ENCODE measurements at places on chromosomes 1 and 21. TPM values are rescaled to one million over a fixed set of nuclear protein-coding genes. Genes with fewer than 3 reads are reported as not detected.

The TEDDM1 gene
- not detected for total RNA-seq

The KRTAP12-4 gene
- total RNA-seq, result not detected

The L1TD1 gene
- total RNA-seq, result 0.36 TPM

The GPATCH2 gene
- 16.7 TPM for total RNA-seq

The HSD3B1 gene
- total RNA-seq, result 0.27 TPM

DNA sequence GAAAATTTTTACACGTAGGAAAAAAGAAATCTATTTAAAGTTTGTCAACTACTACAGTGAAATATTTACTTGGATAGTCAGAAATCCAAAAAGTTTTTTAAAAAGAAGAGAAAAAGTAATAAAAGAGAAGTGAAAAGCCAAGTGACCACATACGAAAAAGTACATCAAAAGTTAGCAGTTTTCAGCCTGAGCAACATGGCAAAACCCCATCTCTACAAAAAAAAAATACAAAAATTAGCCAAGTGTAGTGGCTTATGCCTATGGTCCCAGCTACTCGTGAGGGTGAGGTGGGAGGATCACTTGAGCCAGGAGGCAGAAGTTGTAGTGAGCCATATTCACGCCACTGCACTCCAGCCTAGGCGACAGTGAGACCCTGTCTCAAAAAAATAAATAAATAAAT lies 5.2 kb upstream of the MR1 start:
- DNase-seq, result no peak

DNA sequence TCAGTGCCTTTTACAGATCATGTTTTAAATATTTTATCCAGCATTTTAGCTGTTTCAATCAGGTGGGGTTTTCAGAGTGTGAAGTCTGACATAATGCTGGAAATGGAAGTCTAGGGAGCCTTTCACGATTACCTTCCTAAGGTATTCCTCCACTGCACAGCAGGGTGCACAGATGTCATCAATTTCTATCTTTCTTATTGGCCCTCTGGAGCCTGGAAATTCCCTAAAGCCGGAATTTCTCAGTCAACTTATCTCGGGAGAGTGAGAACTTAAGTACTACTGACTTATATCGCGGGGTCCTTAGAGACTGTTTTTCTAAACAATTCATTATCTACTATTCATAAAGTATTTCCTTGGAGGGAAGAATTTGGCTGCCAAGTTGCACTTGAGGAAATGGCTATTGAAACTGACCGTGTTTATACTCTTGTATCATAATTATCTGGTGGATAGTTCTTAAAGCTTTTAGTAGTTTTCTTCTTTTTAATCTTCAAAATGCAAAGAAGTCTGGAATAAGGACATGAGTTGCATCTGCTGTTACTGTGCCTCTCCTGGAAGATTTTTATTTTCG lies 311.8 kb upstream of the B3GALT2 start:
- DNase-seq, result no peak

DNA sequence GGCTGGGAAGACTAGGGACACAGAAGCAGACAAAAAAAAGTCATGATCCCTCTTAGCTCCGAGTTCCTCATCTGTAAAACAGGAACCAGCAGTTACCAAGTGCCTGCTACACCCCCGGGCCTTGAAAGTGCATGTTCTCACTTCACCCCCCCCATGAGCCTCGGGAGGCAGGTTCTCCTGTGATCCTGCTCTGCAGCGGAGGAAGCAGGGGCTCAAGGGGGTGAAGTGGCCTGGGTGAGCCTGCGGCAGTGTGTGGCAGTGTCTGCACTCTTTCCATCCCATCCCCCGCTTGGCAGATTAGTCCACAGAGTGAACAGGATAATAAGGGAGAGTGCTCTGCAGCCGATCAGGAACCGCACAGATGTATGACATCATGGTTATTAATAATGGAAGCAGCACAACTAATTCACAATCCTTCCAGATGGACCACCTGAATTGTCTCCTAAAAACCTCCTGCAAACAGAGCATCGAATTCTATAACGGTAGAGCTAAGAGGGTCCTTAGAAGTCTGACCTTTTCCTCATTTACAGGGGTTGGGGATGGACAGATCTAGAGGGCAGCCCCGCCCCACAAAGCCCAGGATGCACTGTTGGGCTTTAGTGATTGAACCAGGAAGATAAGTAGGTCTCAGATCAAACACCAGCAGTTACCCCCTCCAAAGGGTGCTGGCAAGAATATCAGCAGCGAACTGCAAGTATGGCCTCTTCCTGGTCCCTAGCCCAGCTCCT lies 174.1 kb upstream of the EDN2 start:
- DNase-seq, result peak; percentile 42

GRCh38 chr1:205936311-205936710 lies 6.9 kb downstream of the SLC26A9 start:
- DNase-seq, result peak; percentile 38

- no peak for DNase-seq
Observed at GRCh38 chr1:56788102-56788501, 31.1 kb downstream of the FYB2 start.

- peak; percentile 85 for DNase-seq
Observed at GRCh38 chr1:241612533-241613477, 27.4 kb downstream of the CHML start.

GRCh38 chr1:185260611-185261010 lies 56.4 kb downstream of the IVNS1ABP start:
- no peak for DNase-seq

DNA sequence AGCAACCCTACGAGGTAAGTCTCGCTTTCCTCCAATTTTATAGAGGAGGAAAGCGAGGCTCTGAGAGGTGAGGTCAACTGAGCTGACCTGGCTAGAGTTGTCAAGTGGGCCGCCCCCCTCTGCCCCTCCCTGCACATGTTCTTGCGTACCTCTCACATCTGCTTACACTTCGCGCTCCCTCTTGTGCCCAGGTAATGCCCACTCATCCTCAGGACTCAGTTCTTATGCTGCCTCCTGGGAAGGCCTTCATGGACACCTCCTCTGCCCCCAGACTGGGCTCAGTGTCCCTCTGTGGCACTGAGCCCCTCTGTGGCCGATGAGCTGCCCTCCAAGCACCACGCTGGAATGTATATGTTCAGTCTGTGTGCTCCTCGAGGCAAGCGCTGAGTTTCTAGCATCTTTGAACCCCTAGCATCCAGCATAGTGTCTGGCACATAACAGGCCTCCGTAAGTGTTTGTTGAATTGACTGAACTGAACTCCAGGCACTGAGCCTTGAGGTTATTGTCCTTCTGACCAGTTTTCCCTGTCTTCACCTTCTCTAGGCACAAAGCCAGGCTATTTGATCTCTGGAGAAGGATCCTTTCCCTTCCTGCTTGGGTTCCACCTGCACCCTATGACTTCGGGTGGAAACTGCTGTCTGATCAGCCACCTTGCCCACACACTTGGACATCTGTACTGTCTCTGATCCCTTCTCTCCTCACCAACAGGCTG lies 13.5 kb downstream of the MOV10 start:
- no peak for DNase-seq

DNA sequence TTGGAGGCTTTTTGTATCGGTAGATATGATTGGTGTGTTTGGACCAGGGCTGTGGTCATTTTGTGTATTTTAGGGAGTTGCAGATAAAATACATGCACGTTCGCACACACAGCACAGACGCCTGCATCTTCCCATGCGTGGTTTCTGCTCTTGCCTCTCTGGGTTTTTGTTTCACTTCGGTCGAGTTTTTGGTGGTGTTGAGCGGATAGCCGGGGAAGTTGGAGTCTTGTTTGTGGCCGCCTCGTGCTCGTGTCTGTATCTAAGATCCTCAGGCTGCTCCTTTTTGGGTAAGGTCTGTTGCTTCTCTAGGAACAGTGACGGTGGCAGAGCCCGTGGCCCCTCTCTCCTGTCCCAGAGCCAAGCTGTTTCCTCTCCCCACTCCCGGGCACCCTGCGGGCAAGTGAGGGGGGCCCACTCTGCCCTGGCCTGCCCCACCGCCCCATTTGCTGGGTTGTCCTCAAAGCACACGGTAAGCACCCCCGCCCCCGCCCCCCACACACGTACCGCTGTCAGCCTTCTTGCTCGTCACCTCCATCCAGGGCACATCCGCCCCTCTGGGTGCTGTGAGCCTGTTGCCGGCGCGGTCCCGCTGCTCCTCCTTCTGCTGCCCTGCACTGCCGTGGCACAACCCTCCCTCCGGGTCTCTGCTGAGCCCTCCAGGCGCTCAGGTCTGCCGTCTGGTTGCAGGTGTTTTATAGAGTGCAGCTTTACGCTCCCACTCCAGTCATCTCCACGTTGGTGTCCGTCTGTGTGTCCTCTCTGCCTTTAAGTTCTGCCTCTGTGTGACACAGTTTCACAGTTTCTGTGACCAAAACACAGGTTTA lies 51.9 kb downstream of the AGPAT3 start:
- no peak for DNase-seq

DNA sequence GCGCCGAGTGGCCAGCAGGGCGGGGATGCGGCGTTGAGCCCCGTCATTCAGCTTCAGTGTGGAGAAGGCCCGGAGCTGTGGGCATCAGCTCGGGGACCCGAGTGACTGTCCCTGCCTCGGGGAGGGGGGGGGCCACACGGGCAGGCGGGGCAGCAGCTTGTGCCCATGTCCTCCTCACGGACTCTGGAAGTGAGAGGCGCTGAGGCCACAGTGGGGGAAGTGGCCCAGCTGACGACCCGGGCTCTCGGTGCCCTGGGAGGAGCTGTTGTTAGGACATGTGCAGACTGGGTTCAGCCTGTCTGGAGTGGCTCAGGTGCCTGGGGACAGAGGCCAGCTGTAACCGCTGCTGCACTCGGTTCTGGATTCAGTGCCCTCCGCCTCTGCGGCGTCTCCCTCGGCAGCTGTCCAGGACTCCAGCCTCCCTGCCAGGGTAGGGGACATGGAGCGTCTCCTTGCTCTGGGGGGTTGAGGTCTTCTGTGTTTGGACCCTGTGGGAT lies 71.1 kb downstream of the SKI start:
- no peak for DNase-seq

DNA sequence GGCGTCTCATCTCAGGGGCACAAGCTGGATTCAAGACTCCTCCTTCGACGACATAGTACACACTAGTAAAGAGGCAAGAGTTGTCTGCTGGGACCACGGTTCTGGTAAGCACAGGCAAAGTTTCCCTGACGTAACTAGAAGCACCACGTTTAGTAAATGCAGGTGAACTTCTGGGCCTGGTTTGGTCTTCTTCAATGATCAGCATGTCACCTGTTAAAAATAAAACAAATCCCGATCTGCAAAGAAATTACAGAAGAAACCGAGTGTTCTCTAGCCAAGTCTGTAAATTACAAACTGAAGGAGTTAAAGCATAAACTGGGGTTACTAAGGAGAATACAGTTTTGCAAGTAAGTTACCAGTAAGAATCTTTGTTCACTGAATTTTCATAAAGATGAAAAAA lies 1.5 kb downstream of the YOD1 start:
- no peak for DNase-seq

GRCh38 chr1:50959913-50960844 lies at the start of gene FAF1:
Gene FAF1 (minus strand): TSS chr1:50960267. CDS start chr1:50959811, 456 bp downstream.
- DNase-seq, result peak; percentile 98

GRCh38 chr1:45304311-45305081 lies 22.2 kb upstream of the HPDL start:
- peak; percentile 18 for DNase-seq

GRCh38 chr1:210336362-210336761 lies 7.7 kb downstream of the HHAT start:
- no peak for DNase-seq

DNA sequence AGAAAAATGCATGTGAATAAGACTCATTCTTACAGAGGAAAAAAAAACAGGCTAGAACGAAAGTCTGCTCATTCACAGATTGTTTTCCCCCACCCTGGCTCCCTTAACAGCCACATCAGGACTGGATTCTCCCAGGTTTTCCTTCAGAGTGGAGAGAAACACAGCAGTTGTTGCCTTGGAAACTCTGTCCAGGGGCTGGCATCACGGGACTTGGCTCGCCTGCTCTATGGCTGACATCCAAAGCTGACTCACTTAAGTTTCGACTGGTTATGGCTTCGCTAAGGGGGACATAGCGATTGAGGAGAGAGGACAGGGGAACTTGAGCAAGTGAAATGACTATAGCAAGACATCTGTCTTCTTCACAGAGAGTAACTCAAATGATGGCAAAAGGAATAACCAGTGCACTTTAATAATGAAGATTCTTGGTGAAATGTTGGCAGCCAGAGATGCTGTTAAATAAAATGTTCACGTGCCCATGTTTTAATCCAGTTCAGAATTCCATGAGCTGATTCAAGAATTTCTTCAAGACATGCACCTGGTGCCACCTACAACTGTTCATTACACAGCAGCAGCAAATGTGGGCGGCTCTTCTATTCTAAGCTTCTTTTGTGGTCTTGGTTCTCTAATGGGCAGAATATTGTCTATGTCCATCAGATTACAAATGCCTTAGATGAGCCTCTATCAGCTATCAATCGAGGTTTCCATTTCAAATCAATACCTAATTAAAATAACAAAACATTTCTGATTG lies 21.8 kb downstream of the MIS18A start:
- peak; percentile 96 for DNase-seq

DNA sequence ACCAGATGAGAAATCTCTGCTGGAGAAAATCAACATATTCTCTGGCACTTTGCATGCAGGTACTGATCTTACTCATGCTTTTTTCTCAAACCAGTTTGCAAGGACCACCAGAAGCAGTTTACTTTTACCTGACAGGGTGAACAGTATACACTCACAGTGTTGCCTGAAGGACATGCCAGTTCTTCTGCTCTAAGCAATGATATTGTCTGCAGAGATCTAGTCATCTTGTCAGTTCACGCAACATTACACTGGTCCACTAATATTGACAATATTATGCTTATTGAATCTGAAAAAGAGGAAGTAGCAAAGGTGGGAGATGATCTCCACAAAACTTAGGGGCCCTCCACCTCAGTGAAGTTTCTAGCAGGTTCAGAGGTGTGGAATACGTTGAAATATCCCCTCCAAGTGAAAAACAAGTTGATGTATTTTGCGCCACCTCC lies 3.8 kb upstream of the S100B start:
- DNase-seq, result no peak

DNA sequence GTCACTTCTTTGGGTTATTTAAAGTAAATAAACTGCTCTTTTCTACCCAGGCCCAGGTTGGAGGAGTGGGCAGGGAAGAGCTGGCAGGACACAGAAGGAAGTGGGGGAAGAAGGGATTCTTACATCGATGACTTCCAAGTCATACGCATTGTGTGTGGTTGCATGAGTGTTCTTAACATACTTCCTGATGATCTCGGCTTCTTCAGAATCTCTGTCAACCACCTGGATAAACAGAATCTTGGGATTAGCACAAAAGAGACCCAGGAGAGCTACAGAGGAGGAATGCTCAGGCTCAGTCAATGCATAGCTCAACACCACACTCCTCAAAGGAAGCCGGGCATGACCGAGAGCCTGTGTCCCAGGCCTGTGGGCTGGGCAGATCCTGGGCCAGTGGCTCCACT lies 42.1 kb downstream of the PARP1 start:
- no peak for DNase-seq

GRCh38 chr1:188269956-188270355 lies 1441.2 kb downstream of the PLA2G4A start:
- DNase-seq, result no peak

DNA sequence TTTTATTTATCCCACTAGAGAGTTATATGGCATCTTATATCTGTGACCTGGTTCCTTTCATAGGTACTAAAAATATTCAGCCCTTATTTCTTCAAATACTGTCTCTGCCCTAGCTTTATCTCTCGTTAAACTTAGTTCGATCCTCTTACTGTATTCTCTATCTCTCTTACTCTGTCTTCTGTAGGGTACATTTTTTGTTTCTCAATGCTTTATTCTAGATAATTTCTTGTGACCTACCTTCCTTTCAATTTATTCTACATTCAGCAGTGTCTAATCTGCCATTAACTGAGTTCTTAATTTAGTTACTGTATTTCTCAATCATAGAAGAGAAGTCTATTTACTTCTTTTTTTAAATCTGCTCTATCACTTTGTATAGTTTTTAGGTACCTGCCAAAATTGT lies 1.8 kb upstream of the ZFP69 start:
- no peak for DNase-seq

Data from cardiac muscle cell (in vitro differentiated cells and primary cell).